ENCODE measurements at places on chromosomes 12 and 14.

DNA sequence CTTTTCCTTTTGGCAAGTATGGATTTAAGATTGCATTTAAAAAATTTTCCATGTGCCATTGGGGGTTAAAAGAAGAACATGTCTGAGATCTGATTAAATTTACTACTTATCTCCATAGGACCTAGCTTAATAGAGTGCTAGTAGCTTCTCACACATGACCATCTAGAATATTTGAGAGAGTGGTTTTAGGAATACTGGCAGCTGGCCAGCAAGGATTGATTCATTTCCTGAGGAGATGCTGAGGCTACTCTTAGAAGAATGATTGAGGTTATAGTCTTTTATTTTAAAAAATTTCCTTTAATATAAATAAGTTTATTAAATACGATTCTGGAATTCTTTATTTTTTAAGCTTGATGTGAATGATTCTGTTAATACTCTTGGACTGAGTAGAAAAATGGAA, 56.2 kb downstream of the MIPOL1 start:
- DNase-seq: no peak

DNA sequence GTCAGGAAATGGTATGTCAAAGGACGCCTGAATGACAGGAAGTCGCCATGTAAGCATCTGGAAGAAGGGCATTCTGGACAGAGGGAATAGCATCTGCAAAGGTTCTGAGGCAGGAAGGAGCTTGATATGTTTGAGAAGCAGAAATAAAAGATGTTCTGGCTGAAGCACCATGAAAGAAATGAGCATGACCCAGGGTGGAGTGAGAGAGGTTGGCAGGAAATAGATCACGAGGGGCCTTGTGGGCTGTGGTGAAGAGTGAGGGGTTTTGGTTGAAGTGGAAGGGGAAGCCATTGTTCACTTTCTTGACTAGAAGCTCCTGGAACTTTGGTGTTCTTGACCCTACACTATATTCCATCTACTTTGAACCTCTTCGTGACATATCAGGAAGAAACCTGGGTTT, 99.4 kb upstream of the PARP11 start:
- no peak for DNase-seq

DNA sequence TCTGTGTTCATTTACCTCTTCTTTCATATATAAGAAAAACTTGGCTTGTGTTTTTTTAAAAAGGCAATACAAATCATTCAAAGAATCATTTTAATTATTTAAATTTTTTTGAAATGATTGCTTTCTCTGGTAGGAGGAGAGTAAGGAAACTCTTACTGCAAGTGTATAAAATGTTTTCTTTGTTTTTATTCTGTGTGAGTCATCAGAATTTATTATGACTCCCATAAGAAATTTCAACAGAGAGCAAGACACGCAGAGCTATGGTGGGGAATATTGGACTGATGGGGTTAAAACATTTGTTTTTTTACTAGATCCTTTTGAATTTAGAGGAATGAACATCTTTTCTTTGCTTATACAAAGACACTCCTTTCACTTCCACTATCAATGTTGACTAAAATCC, 119.1 kb upstream of the ATXN7L3B start:
- no peak for DNase-seq

- no peak for DNase-seq
Measured at GRCh38 chr12:13093191-13093847, 10.1 kb downstream of the GSG1 start.

- DNase-seq: no peak
Measured at GRCh38 chr12:3075315-3075714, 1.9 kb upstream of the TSPAN9 start.

GRCh38 chr12:67382241-67382871, 113.2 kb downstream of the CAND1 start:
- DNase-seq: no peak

GRCh38 chr12:51992246-51992645, 14.5 kb upstream of the TAMALIN start:
- no peak for DNase-seq

GRCh38 chr12:1328391-1328790, 266.0 kb downstream of the FBXL14 start:
- DNase-seq: peak; percentile 21

- DNase-seq: no peak
Measured at GRCh38 chr12:47385653-47386052, 305.9 kb upstream of the AMIGO2 start.

- DNase-seq: peak; percentile 75
Measured at GRCh38 chr14:89973234-89973823, 17.6 kb downstream of the TDP1 start.

GRCh38 chr12:105850103-105850968, 288.4 kb downstream of the NUAK1 start:
- DNase-seq: no peak

GRCh38 chr12:69073035-69073434, 140.1 kb upstream of the CPM start:
- DNase-seq: no peak

- DNase-seq: no peak
Measured at GRCh38 chr14:32620303-32620702, 291.2 kb downstream of the AKAP6 start.

DNA sequence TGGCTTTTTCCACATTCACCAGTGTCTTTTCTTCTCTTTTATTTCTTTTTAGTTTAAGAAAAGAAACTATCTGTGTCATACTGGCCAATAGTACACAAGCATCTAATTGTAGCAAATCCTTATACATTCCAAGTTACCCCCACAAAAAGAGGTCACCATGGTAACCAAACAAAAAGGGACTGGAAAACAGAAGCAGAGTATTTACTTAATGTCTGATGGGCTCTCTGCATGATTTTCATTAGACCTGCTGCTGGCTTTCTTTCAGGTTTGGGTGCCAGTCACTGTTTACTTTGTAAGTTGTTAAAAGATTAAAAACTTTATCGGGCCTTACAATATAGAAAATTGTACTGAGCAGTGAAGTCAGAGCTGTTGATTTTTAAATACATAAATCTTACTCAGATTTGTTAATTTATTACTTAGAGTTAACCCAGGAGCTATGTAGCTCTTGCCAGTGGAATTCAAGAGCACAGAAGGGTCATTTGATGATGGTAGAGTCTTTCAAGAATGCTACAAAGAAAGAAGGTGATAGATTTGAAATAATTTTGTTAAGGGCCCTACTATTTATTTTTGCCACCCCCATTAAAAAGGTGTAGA, 123.9 kb downstream of the BRMS1L start:
- DNase-seq: no peak

GRCh38 chr12:116241157-116241759, 36.2 kb downstream of the MED13L start:
- DNase-seq: peak; percentile 36

- DNase-seq: peak; percentile 72
Measured at GRCh38 chr12:47767216-47767724, 5.8 kb upstream of the SLC48A1 start.

GRCh38 chr12:127145241-127145928, 1121.6 kb upstream of the TMEM132C start:
- DNase-seq: no peak

DNA sequence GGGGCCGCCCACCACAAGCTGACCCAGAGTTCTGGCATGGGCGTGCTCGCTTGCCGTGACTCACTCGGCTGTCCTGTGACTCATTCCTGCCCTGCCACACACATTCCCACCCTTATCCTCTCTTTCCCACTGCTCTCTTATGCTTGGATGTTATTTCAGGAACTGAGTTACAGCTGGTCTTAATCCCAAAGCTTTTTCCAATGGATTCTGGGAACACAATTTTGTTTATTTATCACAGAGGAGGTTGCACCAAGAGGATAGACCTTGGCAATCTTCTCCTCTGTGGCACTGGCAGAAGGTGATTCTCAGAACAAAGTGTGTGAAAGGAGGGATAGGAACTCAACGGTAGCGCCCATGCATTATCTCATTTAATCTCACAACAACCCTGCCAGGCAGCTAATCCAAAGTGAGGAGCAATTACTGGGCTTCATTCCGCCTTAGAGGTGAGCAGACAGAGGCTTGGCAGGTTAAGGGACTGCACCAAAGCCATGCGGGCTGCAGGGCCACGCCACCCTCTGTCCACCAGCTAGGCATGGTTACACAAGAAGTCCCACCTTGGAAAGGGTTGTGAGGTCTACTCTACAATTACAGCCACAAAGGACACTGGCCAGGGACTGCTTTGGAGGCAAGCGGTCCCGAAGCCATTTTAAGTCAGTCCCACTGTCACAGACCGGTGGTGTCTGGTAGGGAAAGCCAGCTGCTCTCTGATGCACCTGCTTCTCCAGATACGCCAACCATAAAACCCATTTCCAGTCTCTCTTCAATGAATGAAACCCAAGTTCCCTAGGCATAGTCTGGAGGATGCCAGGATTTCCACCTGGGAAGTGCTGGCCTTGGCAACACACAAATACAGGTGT, 32.9 kb downstream of the SYNE3 start:
- DNase-seq: no peak

DNA sequence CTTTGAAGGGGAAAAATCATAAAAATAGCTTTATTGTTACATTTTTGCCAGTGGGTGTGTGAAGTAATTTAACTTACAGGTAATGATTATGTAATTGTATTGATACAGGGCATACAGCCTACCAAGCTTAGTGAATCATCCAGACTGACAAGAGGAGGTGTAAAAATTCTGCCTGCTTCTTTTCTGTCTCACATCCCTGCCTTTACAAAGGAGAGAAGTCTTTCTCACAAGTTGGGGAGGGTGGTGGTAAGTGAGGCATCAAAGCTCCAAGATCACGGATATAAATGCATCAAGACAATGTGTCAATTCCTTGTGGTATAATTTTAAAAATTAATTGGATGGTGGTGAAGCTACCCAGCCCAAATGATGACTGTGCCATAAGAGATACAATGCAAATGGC, 39.0 kb upstream of the G2E3 start:
- no peak for DNase-seq

DNA sequence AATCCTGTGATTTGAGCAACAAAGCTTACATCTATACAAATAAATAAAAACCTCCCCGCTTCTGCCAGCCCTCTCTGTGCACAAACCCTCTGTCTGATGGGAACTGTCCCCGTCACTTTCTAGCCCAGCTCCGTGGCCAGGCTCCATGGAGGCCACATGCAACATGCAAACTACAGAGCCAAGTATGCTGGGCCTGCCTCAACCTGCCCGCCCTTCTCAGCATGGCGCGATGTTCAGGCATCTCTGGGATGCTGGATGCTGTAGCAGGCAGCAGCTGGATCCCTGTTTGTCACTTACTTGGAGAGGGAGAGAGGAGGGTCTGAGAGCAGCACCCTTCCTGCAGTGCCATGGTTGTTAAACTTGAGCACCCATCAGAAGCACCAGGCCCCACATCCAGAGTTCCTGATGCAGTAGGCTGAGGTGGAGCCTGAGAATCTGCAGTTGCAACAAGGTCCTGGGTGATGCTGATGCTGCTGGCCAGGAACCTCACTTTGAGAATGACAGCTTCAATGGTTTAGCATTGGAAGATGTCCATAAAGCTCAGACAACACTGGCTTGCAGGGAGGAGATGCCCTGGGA, 32.4 kb downstream of the CLMN start:
- DNase-seq: no peak

GRCh38 chr14:82447586-82447985, 913.9 kb upstream of the SEL1L start:
- DNase-seq: no peak

DNA sequence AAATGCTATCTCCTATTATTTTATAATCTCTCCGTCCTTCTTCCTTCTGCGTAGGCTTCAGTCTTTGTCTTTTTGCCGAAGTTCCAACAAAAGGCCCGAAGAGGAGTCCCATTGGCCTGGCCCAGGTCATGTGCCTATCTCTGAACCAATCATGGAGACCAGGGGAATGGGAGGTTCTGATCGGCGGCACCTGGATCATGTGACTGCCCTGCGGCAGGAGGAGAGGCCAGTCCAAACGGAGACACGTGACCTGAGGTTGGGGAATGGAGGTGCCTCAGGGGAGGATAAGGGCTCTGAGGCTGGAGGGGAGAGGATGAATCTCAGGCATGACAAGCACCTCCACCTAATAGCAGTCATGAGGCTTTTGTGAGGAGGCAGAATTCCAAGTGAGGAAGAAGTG, 86.0 kb downstream of the AACS start:
- DNase-seq: no peak

- DNase-seq: no peak
Measured at GRCh38 chr14:77498984-77499527, 440 bp upstream of the ISM2 start.

DNA sequence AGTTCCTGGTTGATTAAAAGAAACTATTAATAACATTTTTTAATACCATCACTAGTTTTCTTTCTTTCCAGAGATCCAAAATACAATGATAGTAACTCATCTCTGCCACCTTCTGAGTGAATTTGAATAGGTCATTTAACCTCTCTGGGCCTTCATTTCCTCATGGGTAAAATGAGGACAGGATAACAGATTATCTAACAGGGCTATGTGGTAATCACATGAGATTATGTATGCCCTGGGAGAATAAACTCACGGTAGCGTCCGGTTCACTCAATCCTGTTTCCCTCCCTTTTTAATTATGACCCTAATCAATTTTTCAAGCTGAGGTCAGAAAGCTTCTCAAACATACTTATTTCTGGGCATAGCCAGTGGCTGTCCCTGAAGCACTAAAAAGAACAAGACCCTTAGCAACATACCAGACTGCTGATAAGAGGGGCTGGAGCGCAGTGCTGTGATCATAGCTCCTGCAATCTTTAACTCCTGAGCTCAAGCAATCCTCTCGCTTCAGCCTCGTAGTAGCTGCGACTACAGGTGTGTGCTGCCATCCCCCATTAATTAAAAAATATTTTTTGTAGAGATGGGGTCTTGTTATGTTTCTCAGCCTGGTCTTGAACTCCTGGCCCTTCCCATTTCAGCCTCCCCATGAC, 24.2 kb downstream of the ATXN2 start:
- DNase-seq: no peak

DNA sequence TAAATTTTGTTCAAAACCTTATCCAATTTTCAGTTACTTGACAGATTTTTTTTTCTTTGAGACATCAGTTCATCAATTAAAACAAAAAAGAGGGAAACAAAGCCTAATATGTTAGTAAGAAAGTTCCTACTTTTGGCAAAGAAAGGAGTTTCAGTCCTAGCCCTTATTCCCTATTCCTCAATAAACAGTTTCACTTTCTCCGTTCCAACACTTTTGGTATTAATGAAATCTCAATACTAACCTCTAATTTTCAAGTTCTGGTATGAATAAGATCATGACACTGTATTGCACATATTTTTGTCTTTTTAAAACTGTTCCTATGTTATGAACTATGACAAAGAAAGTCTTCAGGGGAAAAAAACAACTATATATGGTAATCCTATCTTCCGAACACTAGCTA, 48.4 kb downstream of the RPS6KA5 start:
- no peak for DNase-seq

GRCh38 chr12:78210894-78211302, 380.2 kb downstream of the NAV3 start:
- no peak for DNase-seq
